Activated T-cell treated with anti-CD3 and anti-CD28 coated beads, Interleukin-2, amount 50 U/mL, for 48 hours (primary cell): ENCODE measurements at places on chromosomes 6 and 20.
A peak's percentile ranks its signal among the peaks of the same experiment; 100 is the strongest.

DNA sequence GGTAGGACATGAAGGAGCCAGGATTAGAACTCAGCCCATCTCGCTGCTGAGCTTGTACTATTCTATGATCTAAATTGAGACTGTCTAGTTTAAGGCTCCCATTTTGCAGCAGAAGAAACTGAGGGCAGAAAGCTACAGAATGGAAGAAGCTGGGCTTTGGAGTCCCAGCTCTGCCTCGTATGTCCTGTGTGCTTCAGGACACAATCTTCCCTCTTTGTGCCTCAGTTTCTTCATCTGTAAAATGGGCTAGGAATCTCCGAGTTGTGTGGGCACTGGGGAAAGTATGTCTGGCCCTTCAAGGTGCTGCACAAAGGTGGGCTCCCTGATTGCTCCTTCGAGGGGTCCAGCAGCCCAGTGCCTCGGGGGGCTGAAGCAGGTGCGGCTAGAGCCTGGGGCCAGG, 20.7 kb downstream of the NOL4L start:
- no peak for DNase-seq

GRCh38 chr20:8757146-8757545, 311.7 kb upstream of the PLCB4 start:
- no peak for DNase-seq

DNA sequence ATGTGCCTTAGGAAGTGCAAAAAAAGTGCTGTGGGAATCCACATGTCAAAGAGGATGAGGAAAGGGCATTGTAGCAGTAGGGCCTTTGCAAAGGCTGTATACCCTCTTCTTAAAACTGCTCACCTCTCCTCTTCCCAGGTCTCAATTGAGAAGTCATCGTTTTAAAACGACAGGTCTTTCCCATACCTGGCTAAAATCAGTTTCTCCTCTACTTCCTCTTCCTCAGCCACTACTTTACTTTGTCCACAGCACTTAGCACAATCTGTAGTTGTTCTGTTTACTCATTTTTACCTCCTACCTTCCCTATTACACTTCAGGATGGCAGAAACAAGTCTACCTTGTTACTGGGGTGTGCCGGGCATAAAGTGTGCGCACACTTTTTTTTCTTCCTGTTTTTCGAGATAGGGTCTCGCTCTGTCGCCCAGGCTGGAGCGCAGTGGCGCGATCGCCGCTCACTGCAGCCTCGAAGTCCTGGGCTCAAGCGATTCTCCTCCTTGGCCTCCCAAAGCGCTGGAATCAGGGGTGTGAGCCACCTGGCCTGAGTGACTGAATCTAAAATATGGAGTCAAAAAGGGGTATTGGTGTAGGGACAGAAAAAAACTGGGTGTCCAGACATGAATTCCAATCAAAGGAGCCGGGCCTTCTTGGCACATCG, 9.8 kb upstream of the ELOVL5 start:
- DNase-seq, result no peak

DNA sequence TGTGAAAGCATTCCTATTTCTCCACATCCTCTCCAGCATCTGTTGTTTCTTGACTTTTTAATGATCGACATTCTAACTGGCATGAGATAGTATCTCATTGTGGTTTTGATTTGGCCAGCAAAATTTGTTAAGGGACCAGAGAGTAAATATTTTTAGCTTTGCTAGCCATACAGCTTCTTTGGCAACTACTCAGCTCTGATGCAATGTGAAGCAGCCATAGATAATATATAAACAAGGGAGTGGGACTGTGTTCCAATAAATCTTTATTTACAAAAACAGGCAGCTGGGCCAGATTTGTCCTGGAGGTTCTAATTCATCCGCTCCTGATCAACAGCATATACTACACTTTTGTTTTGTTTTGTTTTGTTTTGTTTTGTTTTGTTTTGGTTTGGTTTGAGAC, 202.9 kb downstream of the ZNF217 start:
- no peak for DNase-seq

DNA sequence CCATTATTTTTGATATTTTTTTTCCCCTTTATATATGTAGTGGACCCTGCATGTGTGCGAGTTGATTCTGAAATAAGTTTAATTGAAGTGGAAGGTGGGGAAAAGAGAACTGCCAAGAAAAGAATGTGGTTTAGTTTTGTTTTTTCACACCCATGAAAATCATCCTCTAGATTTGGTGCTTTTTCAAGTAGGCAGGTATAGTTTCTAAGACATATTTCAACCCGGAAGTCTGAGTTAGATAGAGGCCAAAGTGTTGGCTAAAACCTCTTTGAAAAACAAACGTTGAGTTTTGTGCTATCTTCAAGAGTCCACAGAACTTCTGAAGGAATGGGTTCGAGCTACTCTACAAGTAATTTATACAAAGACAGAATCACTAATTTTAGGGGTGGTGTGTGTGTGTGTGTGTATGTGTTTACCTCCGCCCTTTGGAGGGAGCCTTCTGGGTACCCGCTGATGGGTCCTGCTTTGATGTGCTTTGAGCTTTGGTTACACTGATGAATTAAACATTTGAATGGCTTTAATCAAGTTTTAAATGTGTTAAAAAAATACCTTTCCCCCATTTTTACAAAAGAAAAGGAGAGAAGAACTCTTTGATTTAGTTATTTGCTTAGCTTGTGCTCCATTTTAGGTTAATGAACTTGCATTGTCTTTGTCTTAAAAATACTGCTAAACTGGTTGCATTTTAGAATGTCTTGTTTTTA, 2.5 kb downstream of the RREB1 start:
- peak; percentile 13 for DNase-seq

GRCh38 chr6:15829156-15829555, 166.3 kb upstream of the DTNBP1 start:
- DNase-seq, result no peak

DNA sequence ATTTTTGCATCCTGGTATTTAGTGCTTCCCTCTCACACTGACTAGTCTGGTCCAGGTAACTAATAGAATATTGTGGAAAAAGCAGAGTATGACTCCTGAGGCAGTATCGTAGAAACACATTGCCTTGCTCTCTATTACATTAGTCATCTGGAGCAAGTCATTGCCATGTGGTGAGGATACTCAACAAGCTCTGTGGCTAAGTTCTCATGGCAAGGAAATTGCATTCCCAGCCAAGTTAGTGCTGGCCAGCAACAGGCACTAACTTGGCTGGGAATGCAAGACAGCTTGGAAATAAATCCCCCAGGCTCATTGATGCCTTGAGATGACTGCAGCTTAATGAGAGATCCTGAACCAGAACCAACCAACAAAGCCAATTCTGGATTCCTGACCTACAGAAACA, 39.7 kb upstream of the HTR1B start:
- DNase-seq, result no peak

DNA sequence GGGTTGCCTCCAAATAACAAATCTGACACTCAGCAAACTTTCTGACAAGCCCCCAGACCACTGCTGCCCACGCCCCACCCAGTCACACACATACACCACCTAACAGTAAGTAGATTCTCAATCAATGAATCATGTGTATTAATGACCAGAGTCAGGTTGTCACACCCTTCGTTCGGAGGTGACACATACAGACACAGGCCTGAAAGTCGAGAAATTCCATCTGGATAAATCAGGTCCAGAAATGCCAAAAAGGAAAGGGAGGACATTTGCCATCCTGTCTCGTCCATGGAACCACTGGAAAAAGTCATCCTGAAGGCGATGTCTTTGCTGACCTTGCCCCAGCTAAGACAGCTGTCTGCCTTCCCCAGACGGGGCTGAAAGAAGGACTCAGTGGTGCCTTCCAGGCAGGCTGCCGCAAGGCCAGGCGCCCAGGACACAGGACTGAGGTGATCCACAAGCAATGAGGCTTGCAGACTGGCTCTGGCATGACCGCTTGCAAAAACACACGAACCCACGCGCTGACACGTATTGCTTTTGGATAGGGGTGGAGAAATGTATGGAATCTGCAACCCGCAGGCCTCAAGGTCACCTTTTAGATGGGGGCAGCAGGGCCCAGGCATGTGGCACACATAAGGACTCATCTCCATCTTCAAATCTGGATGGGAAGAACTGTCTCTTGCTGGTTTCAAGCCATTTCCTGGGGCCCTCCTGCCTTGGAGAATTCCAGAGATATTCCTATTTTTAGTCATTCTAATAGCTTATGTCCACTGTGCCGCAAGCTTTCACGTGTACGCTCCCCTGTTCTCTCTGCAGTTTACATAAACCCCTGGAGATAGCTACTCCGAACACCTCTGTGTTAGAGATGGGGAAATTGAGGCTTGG, 9.0 kb downstream of the NFATC2 start:
- DNase-seq, result peak; percentile 47

DNA sequence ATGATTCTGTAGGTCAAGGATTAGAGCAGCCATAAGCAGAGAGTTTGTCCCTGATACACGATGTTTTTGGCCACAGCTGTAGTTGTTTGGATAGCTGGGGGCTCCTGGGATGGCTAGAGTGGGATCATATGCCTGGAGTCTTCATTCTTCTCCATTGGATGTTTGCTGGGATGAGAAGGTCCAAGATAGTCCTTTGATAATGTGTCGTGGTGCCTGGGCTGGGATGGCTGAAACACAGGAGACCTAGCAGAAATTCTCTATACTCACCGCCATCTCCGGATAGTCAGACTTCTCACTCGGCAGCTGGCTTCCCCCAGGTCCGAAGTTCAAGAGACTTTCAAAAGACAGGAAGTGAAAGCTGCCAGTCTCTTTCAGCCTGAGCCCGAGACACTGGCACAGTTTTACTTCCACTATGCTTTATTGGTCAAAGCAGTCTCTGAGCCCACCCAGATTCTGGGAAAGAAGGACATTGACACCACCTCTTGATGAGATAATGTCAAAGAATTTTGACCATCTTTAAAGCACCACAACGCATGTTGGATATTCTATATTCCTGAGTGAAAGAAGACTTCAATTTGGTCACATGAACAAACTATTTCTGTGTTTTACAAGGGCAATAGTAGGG, 16.0 kb downstream of the MARCKS start:
- DNase-seq, result no peak

DNA sequence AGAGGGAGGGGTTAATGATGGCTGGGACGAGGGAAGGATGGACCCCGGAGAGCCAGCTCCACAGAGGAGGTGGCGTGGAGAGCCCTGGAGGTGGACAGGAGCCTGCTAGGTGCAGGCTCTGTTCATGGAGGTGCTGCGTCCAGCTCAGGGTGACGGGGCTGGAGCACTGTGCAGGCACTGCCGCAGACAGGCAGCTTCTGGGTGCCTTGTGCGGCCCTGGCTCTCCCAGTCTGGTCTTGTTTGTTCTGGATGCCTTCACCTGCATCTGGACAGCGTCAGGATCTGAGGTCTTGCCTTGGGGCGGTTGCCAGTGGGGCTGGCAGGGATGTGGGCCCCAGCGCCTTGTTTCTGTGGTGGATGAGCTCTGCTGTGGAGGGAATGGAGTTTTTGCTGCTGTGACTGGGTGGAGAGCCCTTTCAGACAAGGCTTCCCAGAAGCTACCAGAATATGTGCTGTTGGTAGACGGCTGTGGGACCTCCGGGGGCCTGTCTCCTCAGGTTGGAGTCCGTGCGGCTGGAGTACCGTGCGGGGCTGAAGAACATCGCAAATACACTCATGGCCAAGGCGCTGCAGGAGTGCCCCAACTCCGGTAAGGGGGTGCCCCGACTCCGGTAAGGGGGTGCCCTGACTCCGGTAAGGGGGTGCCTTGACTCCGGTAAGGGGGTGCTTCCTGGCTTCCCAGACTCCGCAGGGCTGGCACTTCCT, 7.8 kb upstream of the C20orf204 start:
- no peak for DNase-seq

DNA sequence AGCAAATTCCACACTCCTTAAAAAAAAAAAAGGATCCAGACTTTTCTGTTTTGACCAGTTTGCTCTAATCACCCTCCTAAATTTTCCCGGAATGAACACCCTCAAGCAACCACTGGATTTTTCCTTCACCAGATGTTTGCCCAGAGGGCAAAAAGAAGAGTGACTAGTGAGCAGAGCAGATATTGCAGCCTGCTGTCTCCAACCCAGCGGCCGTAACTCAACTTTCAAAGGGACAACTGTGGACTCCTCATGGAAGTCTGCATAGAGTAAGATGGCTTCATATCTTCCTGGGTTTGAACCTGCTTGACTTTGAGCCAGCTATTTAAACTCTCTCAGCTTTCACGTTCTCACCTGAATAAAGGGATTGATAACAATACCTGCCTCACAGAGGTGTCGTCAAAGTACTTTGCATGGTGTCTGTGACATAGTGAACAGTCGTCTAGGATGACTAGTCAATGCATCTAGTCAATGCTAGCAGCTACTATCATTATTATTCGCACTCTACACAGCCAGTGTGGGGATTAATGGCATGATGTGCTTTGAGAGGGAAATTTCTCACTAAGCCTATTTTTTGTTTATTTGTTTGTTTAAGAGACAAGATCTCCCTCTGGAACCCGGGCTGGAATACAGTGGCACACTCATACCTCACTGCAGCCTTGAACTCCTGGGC, 92.2 kb upstream of the HIVEP1 start:
- DNase-seq, result no peak

DNA sequence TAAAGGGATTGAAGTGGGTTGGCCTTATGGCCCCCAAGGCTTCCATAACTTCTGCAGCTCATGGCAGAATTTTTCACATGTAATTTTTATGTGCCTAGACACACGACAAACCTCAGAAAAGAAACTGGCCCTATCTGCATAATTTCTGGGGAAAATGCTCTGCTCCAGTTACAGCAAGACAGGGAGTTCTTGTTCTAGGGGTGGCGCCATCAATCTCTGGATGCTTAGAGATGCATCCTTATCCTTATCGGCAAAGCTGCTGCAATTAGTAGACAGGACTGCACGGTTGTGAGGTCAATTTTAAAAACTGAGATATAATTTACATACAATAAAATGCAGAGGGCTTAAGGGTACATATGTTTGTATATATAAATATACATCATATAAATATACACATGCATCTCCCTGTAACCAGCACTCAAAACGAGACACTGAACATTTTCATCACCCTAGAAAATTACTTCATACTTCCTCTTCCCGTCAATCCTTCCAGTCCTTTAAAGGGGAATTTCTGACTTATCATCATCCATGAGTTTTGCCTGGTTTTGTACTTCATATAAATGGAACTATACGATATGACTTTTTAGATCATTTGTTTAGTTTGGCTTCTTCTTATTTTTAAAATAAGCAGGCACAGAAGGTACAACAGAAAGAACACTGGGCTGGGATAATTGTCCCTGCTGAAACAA, 10.2 kb downstream of the ELMO2 start:
- DNase-seq, result no peak

GRCh38 chr20:49631061-49631716, 63.3 kb upstream of the PTGIS start:
- DNase-seq, result no peak

DNA sequence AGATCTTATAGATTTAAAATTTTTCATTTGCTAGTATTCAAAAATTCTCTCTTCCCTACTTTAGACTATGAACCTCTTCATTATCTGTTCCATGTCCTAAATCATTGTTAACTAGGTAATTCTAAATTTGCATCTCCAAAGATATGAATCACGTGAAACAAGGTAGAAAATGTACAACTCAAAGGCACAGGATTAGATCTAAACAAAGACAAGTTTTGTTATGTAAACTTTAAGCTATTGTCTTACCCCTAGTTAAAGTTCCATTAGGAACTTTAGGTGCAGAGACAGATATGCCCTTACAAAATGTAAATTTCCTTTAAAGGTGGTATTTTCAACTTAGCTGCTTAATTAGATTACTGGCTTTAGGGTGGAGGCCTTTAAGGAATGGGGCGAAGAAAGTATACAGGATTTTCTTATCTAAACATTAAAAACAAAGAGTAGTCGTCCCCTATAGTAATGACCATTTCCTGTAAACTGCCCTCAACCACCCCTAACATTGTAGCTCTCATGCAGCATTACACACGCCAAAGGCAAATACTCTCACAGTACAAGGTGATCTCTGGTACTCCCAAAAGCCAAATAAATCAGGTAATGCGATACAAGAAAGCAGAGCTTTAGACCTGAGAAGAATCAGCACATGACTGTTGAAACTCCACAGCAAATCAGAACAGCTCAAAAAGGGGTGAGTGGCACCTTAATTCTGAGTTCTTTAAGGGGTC, 57.4 kb upstream of the MRAP2 start:
- no peak for DNase-seq
